ENCODE measurements at places on chromosomes 2 and 18.

DNA sequence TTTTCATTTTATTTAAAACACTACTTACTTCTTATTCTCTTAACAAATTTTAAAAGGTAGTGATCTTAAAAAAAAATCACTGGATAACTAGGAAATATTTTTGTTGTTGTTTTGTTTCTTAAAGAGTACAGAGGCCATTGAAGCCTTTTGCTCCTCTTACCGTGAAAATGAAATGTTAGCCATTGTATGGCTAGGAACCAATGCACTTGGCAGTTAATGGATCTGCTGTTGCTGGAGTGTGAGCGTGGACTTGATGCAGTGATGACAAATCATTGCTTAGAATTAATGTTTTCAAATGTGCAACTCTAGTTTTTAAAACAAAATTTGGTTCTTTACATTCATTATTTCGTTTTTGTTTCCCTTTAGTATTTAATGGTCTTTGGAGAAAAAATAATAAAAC is 162.3 kb downstream of the HAUS1 start:
- no peak for DNase-seq

GRCh38 chr2:70314640-70315039 is 12.8 kb upstream of the FAM136A start:
- no peak for DNase-seq

DNA sequence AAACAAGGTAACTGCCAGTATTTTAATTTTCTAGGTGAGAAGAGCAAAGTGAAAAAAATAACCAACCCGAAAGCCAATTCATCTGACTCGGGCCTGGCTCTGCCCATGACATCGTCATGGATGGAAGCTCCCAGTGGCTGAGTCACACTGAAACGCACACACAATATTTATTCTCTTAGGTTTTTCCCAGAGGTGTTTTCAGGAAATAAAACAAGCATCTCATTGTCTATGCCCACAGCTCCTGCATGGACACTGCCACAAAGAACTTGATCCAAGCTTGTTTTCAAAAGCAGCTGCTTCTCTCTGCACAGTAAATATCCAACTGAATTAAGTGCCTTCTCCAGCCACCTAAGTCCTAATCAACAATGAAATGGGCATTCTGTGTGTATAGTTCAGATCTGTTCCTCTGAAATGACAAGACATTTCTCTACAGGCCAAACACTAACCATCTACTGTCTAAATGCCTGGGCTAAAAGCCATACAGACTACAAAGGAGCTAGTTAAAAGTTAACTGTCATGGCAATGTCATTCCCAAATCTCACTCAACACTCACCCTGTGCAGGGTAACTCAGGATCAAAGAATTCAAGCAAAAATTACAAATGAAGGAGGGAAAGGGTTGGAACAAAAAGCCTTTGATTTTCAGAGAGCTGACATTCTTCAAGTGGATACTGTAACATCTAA is 62.9 kb downstream of the RPL31 start:
- DNase-seq = no peak

DNA sequence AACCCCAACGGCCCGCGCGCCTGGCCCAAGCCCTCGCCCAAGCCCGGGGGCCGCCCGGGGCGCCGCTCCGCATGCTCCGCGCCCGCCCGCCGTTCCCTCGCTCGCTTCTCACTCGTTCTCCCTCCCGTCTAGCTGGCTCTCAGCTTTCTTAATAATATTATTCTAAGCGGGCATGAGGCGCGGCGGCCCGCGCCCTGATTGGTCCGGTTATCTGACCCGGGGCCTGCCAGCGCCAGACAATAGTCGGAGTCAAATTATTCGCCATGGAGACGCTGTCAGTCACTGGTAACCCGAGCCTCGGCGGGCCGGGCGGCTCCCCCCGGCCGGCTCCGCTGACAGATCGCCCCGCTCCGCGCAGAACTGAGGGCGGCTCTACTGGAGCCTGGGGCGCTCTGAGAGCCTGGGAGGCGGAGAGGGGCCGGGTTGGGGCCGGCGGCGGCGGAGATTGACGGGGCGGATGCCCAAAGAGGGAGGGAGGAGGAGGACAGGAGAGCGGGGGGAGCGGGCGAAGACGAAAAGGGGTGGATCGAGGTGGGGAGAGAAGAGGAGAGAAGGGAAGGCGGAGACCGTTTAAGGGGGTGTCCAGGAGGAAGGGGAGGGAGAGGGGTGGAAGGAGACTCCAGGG is at the start of gene SIX2:
TSS of gene SIX2 (minus strand) at position 150 of the 625 bp plus-strand sequence. CDS start 342 bp downstream, outside the sequence.
- peak; percentile 36 for DNase-seq

- no peak for DNase-seq
Observed at GRCh38 chr2:235170536-235171521, 219.0 kb downstream of the SH3BP4 start.

GRCh38 chr18:837922-838321 is 25.9 kb upstream of the YES1 start:
- DNase-seq = no peak

DNA sequence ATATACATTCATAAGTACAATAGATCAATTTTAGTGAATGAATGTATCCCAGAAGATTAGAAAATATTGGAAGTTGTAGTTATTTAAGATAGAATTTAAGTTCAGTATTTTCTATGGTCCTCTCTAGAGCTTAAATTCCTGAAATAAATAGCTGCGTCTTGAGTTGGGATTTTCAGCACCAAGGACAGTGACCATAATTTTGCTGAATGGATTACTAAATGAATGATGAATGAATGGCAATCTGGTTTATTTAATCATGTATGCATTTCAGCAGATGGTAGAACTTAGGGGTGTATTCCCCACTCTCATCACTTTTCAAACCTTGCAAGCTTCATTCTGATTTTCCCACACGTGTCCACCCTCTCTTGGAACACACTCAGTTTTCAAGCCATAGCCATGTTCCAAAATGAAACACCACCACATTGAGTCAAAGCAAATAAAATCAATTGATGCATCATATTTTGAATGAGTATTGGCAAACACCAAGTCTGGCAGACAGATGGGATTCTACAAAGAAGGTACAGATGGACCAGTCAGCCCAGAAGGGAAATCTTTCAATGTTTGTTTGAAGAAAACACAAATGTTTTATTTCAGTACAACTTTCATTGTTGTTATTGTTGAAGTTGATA is 362.2 kb upstream of the NXPH2 start:
- no peak for DNase-seq

GRCh38 chr18:75060185-75060584 is 148.8 kb downstream of the PTGR3 start:
- no peak for DNase-seq

DNA sequence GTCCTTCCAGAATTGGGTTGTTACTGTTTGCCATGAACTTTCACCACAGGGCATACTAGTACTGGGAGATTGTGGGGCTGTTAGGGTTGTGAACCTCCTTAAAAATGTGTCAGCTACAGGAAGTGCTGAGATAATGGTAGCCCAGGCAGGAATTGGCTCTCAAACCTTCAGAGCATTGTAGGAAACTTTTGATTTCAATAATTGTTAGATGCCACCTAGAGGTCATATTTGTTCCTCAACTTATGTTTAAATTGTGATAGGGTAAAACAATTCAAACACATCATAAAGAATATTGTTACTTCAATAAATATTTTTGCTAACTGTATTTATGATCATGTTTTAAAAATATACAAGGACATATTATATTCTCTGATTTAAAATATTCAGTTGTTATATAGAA is 594.6 kb downstream of the ADCYAP1 start:
- no peak for DNase-seq

GRCh38 chr2:23523373-23524260 is 138.6 kb downstream of the KLHL29 start:
- no peak for DNase-seq

DNA sequence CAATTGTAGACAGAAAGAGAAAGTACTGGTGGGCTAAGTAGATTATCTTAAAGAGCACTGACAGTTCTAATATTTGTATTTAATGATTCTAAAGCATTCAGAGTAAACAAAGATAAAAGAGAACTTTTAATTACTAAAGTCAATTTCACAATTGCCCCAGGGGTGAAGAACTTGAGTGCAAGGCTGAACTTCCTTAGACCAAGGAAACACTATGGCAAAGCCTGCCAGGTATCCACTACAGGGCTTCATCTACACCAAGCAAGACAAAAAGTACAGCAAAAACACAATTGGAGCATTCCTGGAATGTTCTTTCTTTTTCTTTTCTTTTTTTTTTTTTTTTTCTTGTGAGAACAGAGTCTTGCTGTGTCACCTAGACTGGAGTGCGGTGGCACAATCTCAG is 46.9 kb upstream of the NDUFV2 start:
- no peak for DNase-seq

GRCh38 chr2:156563994-156564753 is 128.0 kb downstream of the GPD2 start:
- no peak for DNase-seq

DNA sequence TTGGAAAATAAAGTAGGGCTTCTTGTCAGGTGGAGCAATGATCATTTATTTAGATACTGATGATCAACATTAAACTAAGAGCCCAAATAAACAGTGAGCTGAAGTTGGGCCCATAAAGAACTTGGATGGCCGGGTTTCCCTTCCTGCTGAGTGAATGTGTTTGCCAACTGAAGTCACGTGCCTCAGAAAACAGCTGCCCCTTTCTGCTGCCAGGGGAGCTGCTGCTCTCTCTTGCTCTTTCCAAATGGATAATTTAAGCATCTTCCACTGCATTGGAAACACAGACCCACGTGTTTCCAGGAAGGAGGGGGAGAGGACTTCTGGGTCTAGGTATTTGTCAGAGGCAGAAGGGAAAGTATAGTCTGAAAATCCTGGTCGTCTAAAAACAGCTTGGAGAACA is 22.9 kb upstream of the NCKAP5 start:
- DNase-seq = no peak

DNA sequence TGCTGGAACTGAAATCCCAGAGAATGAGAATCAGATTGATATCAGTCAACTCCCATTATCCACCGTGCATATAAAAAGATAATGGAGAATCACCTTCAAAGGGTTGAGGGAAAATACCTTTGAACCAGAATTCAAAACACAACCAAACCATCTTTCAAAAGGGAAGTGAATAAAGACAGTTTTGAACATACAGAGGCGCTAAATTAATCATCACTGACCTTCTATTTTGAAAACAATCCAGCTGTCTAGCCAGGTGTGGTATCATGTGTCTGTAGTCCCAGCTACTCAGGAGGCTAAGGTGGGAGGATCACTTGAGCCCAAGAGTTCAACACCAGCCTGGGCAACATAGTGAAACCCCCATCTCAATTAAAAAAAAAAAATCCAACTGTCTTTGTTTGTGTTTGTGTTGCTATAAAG is 63.6 kb downstream of the TRABD2A start:
- peak; percentile 27 for DNase-seq

DNA sequence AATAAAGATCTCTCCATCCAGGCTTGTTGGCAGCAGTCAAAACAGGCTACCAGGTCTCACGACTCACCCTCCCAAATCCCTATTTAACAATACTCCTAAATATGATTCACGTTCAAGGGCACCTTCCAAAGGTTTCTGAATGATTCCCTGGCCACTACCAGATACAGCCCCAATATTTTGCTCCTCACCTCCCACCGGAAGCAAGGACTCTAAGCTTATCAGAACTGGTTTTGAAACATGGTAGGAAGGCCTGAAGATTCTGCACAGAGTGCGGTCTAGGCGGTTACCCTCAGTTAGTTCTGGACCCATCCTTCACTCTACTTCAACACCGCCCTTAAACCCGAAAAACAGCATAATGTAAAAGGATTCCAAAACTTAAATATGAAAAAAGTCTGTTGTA is 5.2 kb downstream of the PPP4R1 start:
- no peak for DNase-seq

DNA sequence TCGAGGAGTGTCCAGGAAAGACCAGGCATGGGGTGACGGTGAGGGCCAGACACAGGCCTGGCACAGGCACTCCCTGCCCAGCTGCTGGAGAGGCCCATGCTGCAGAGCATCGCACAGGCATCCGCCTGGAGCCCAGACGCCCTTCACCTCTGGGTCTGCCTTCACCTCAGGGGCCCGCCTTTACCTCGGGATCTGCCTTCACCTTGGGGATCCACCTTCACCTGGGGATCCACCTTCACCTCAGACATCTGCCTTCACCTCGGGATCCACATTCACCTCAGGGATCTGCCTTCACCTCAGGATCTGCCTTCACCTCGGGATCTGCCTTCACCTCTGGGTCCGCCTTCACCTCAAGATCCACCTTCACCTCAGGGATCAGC is 7.7 kb downstream of the KIF1A start:
- no peak for DNase-seq

DNA sequence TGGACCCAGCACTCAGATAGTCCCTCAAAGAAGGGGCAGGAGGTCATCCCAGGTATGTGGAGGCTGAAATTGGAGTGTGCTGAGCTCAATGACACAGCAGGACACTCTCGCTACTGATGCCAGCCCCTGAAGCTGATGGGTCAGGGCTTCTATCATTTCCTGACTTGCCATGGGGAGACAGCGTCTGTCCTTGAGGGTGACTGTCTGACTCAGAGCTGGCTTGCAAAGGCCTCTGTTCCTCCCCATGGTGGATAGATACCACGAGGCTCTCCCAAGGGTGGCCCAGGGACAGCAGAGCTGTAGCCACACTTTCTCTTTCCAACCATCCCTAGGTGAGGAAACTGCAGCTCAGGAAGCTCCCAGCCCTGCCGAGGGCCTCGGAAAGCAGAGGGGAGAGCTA is 10.8 kb downstream of the ALPG start:
- DNase-seq = no peak

GRCh38 chr2:58429014-58429875 is 188.1 kb upstream of the FANCL start:
- no peak for DNase-seq

GRCh38 chr2:196955036-196955435 is 28.5 kb upstream of the PGAP1 start:
- DNase-seq = no peak

- DNase-seq = no peak
Observed at GRCh38 chr2:238703053-238703415, 144.9 kb upstream of the TWIST2 start.

DNA sequence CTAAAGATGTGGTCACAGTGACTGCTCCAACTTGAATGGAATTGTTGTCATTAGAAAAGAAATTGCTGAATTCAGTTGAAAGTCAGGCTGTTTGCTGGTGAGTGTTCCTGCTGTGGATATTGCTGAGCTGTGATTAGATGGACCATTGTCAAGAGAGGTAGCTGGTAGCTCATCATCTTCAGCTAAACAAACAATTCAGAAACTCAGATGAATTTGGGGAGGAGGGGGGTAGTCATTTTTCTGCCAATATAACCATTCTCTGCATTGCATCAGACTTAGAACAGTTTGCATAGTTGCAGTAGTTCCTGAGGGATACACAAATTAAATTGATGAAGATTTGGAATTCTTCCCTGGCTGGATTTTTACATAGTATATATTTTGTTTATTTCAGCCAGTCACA is 108.3 kb downstream of the MTCL1 start:
- no peak for DNase-seq

GRCh38 chr18:75757951-75758350 is 330.4 kb upstream of the SMIM21 start:
- no peak for DNase-seq

DNA sequence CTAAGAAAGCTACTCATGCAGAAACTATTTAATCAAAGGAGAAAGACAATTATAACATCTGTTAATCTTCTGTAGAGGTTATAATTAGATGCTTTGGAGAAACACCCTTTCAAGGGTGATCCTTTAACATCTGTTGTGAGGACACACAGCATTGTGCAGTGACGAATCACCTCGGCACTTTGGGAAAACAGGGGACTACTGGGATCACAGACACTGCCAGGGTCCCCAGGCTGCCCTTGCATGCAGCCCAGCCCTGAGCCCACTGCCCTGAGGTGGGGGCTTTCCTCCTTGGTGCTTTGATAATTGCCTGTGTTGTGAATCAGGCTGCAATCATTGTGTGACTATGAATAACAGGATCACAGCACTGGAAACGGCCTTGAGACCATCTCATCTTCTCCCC is 10.6 kb downstream of the NCKAP5 start:
- DNase-seq = no peak

All from germinal center (tissue), 1 donor.